Stimulated activated naive CD4-positive, alpha-beta T cell treated with Interleukin-2 at 50 U/mL for 16 hours (primary cell): ENCODE measurements at places on chromosomes 11 and 22.

DNA sequence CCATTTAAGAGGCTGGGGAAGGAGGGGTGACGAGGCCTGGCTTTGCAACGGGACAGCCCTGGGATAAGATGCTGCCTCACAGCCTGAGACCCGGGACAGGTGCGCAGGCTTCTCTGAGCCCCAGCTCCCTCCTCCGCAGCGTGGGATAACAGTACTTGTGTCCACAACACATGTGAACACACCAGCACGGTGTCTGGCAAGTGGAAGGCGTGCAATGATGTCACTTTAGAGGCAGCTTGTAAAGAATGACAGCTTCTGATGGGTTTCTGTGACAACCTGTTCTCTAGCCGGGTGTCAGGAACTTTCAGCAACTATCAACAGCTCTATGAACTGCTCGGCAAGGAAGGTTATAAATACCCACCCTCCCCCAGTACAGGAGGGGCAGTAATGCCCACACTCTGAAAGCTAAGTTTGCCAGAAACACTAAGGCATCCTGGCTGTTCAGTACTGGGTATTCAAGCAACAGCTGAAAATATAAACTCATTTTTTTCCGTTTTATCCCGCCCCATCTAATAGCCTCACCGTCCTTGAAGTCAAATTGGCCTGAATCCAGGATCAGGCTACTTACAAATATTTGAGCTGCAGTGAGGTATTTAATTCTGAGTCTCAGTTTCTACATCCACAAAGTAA lies 59.7 kb downstream of the MYH9 start:
- no peak for DNase-seq

- DNase-seq: no peak
Observed at GRCh38 chr22:47540011-47540410, 777.6 kb downstream of the TBC1D22A start.

DNA sequence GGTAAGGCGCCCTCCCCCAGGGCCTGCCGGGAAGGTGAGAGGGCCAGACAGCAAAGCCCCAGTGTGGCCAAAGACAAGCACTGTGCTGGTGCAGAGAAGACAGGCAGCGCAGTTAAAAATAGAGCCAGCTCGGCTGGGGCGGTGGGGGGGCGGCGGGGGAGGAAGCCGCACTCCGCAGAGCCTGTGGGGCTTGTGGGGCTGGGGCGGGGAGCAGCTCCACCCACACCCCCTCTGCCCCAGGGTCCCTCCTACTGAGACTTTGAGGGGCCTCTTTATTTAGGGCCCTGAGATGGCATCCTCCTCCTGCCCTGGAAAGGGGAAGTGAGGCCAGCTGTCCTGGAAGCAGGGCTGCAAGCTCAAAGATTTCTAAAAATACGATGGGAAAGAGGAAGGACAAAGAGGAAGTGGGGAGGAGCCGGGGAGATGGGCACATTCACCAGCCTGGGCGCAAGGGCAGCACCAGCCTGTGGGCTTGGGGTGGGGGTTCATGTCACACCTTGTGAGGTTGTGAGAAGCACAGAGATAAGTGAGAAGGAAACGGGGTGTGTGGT lies 2.6 kb downstream of the CYTH4 start:
- DNase-seq: peak; percentile 20

DNA sequence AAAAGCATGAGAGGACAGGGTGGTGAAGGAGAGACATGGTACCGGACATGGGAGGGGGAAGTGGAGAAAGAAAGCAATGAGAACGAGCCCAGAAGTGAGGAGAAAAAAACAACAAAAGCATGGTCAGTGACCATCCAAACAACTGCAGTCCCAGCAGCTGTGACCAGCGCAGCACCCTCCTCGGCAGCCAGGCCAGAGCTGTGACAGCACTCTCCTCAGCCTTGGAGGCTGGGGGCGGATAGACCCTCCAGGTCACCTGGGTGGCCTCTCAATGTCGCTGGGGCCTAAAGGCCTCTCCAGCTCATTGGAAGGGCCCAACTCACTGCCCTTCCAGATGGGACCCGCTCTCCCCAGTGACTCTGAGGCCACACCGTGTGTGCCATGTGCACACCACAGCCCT lies 103.3 kb downstream of the MED15 start:
- no peak for DNase-seq

DNA sequence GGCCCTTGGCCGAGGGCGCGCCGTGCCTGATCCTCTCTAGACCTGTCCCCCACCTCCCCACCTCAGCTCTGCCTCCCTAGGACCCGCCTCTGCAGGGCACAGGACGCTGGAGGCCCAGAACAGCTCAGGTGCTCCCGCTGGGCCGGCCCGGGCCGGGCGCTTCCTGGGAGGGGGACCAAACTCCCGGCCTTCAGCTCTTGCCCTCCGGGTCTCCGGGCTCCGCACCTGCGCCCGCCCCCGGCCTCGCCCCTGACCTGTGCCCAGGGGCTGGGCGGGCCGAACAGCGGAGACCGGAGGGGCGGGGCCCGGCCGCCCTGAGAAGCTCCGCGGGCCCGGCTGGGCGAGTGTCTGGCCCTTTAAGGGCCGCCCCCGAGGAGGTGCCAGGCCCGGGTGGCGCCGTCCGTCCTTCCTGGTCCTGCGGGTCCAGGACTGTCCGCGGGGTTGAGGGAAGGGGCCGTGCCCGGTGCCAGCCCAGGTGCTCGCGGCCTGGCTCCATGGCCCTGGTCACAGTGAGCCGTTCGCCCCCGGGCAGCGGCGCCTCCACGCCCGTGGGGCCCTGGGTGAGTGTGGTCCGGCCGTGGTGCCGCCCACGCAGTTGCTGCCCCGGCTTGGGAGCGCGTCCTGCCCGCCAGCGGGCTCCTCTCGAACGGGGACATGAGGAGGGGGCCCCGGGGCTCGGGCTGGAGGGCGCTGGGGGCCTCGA lies at the start of gene SSH3:
SSH3 (plus strand) TSS at position 399 of the 703 bp plus-strand sequence; CDS start at position 495, 96 bp downstream.
- DNase-seq: peak; percentile 22

GRCh38 chr22:48753381-48753730 lies 1074.3 kb downstream of the BRD1 start:
- DNase-seq: no peak

GRCh38 chr11:129968591-129969419 lies 33.8 kb downstream of the PRDM10 start:
- DNase-seq: no peak

GRCh38 chr11:48101044-48101733 lies 115.4 kb upstream of the OR4B1 start:
- no peak for DNase-seq

GRCh38 chr22:19965771-19966709 lies 24.4 kb upstream of the TXNRD2 start:
- DNase-seq: no peak

DNA sequence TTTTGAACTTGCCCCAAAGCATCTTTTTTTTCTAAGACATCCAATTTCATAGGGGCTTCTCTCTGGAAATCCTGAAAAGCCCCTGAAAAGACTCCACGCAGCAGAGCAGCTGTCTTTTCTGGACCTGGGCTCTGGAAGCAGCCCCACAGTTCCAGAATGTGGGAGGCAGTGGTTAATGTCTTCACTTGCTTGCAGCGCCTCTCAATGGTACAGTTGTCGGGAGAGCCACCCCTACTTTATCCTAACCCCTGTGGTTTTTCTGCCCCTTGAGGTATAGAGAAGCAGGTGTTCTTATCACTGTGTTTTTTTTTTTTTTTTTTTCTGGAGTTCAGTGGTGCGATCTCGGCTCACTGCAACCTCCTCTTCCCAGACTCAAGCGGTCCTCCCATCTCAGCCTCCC lies 83.4 kb upstream of the SORL1-AS1 start:
- DNase-seq: no peak

DNA sequence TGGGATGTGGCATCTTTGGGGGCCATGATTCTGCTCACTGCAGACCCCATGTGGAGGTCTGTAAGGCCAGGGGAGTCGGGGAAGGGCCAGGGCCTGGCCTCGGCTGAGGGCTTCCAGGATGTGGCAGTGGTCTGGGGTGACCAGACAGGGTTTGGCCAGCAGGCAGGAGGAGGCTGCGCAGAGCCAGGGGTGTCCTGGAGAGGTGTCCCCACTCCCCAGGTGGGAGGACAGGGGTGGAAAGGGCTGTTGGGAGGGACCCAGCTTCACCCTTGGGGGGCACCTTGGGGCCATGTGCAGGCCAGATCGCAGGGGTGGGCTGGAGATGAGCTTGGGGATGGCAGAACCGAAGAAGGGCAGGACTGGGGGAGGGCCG lies 3.4 kb downstream of the PANX2 start:
- no peak for DNase-seq

DNA sequence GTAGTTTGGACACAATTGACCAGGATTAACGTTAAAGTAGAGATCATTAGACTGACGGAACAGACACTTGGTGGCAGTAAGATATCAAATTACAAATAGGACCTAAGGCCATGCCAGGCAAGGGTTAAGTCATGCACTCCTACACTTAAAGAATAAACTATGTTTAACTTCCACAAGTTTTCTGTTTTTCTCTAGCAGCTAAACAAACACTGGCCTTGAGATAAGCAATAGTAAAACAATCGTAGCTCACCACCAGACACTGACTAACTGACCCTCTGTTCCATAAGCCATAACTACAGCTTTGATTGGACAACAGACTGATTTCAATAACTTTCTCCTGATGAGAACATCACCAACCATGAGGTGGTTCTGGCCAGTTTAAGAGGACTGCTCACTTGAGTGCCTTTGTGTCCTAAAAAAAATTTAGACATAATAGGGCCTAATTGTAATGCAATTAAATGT lies 2.0 kb upstream of the CEP126 start:
- DNase-seq: no peak

DNA sequence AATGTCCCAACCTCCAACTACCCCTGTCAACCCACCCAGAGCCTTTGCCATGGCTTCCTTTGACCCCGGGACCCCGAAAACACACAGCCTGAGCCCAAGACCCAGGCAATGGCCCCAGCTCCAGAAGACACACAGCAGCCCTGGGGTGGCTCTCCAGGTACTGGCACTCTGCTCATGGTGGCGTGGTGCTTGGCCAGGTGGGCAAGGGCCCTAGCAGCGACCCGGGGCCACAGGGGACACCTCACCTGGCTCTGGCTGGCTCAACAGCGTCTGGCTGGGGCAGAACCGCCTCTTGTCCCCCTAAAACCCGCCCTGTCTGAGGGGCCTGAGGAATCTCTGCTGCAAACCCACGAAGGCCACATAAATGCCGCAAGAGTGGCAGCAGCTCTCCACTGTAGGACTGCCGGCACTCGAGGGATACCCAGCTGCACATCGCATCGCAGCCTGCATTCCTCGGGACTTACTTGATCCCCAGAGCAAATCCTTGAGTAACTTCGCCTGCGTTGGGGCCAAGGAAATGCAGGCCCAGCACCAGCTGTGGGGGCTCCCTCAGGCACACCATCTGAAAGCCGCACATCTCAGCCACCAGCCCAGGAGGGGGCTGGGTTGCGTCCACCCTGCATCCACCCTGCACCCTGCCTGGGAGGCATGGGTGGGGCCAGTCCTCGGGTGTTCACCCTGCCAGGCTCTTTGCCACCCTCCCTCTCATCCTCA lies 23.1 kb upstream of the GNB1L start:
- no peak for DNase-seq

DNA sequence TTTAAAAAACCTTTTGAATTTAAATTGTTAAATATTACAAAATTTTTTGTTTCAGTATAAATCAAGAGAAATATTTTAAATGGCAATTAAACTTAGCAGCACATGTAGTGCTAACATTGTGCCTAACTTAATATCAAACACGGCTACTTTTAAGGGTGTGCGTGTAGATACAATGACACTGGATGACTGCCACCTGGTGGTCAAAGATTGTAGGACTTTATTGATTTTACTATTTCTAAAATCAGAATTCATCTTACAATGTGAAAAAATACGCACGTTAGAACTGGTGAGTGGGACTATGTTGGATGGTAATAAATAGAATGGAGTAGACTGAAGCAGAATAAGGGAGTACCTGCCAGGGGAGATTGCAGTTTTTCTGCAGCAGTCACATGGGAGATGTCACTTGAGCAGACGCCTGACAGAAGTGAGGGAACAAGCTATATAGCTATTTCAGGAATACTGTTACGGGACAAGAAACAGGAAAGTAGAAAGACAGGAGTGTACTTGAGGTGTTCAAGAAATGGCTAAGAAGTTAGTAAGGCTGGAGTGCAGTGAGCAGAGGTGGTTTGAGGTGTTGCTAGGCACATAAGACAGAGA lies 52.9 kb downstream of the UVRAG start:
- no peak for DNase-seq

DNA sequence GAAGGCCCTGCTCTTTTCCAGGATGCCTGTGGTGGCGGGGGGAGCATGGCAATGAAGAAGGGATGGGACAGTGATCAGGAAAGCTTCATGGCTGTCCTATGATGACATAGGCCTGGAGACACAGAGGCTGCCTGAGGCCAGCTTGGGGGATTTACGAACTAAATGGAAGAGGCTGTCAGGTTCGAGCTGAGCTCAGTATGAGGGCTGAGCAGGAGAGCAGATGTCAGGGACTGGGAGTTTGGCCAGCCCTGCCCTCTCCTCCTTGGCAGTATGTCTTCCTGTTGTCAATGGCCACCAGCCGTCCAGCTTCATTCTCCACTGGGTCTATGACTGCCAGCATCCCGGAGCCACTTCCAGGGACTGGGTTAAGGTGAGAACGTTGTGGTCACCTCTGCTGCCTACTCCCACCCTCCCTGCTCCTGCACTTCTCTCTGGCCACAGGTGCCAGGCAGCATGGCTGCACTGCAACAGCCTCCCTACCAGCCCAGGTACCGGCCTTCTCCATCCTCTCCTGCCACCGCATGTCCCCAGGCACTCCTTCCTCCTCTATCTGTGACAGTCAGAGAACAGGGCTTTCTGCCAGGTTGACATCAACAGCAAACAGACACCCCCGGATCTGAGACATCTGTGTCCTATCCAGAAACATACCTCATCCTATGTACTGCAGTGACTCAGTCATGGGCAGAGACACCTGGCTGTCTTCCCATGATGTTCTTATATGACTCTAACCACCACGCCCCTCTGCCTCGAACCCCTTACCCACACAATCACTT lies 75.1 kb downstream of the KIRREL3 start:
- no peak for DNase-seq

- DNase-seq: no peak
Observed at GRCh38 chr11:31798554-31799434, 12.3 kb downstream of the PAX6 start.

- DNase-seq: no peak
Observed at GRCh38 chr11:1839924-1840779, 1.4 kb downstream of the TNNI2 start.

GRCh38 chr11:58524232-58525036 lies 16.5 kb upstream of the OR5B21 start:
- no peak for DNase-seq

DNA sequence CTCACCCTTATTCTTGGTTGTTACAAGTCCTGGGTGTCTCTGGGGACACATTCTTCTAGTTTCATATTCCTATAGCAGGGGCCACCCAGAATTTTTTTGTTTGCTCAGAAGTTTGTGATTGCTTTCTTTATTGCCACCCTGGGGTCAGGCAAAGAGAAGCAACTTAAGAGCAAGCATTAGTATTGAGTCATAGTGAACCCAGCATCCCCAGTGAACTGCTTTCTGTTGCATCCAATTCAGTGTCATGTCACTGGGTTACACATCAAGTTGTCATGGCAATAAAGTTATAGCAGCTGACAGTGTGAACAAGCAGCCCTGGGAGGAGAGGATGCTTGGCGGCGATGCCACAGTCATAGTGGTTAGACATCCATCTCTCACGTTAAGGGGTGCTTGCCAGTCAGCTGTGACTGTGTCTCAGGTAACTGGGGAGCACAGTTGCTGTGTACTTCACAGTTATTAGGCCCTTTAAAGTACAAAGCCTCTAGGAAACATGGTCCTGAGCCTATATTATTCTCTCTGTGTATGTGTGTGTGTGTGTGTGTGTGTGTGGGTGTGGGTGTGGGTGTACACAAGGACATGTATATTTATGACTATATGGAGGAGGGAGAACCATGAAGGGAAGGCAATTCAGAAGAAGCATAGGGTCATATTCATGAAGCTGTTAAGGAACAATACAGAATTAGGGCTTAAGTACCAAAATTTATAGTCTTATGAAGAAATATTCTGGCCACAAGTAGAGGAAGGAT lies 52.5 kb downstream of the TRIM44 start:
- DNase-seq: no peak

GRCh38 chr11:84899134-84899533 lies 728.0 kb downstream of the DLG2 start:
- no peak for DNase-seq
